ENCODE measurements at places on chromosomes 5 and 9. TPM values are rescaled to one million over a fixed set of nuclear protein-coding genes. Genes with fewer than 3 reads are reported as not detected.

The GFI1B gene
- not detected for total RNA-seq

The FRMPD1 gene
- not detected for total RNA-seq

The SPATA6L gene
- 2.8 TPM for total RNA-seq

DNA sequence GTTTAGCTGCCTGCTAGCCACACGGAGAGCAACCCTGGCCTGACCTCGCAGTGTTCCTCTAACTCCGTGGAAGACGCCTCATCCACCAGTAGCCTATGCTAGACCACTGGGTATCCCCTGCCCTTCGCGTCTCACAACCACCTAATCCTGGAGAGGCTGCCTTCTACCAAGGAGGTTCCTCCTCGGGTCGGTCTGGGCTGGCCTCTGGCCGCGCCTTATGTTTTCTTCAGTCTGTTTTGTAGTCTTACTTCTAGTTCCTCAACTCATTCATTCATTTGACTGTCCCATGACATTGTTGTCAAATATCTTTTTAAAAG is 1.6 kb upstream of the TPM2 start:
- no peak for DNase-seq

- no peak for DNase-seq
These were observed 56.6 kb downstream of the KCNN2 start for GRCh38 chr5:114418176-114419066.

GRCh38 chr5:133025804-133026663 is at the start of gene ZCCHC10:
Gene ZCCHC10 (minus strand): TSS chr5:133026549. CDS start chr5:133026537, 12 bp downstream.
- peak; percentile 94 for DNase-seq

- no peak for DNase-seq
These were observed 298.9 kb downstream of the CSNK1G3 start for GRCh38 chr5:123810746-123811340.

- DNase-seq, result peak; percentile 32
These were observed 39.8 kb downstream of the BARHL1 start for GRCh38 chr9:132622159-132622558.

DNA sequence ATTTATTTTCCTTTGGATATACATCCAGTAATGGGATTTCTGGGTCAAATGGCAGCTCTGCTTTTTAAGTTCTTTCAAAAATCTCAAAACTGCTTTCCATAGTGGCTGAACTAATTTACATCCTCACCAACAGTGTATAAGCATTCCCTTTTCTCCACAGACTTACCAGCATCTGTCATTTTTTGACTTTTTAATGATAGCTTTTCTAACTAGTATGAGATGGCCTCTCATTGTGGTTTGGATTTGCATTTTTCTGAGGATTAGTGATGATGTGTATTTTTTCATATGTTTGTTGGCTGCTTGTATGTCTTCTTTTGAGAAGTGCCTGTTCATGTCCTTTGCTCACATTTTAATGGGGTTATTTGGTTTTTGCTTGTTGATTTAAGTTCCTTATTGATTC is 90.0 kb upstream of the HMHB1 start:
- DNase-seq, result no peak
